Choroid plexus epithelial cell (primary cell): ENCODE measurements at places on chromosomes 3 and 15.

DNA sequence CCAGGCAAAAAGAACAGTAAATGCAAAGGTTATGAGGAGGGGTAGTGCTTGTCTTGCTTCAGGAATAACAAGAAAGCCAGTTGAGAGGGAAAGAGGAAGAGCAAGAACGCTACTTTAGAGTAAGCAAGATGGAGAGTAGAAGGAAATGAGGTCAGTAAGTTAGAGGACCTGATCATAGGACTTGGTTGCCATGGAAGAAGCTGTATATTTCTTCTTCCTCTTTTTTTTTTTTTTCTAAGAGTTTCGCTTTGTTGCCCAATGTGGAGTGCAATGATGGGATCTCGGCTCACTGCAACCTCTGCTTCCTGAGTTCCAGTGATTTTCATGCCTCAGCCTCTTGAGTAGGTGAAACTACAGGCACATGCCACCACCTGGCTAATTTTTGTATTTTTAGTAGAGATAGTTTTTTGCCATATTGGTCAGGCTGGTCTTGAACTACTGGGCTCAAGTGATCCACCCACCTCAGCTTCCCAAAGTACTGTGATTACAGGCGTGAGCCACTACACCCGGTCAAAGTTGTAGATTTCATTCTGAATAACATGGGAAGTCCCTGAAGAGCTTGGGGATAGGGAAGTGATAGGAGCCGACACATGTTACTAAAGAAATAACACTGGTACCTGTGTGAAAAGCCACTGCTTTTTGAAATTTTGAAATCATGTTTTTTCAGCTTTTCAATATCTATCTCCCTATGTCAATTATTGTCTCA lies 527.9 kb upstream of the NAALADL2 start:
- DNase-seq, result no peak

DNA sequence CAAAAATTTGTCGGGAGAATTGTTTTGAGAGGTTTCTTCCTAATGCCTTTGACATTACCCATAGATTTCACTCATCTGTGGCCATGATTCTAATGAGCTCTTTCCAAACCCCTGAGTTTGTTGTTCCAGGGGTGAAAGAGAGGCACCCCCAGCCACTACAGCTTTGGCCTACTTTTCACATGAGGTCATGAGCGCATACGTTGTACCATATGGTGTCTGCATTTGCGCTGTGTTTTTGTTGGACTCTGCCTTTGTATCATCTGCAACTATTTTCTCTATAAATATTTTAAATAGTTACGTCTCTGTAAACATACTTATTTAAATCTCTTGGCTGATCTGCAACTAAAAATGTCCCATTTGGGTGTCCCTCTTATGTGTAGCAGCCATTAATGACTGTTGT lies 107.9 kb downstream of the LRTM1 start:
- peak; percentile 15 for DNase-seq

- DNase-seq, result peak; percentile 80
Observed at GRCh38 chr3:170423001-170423615, 4.4 kb downstream of the CLDN11 start.

- peak; percentile 79 for DNase-seq
Observed at GRCh38 chr15:65189102-65189740, 4.1 kb upstream of the CLPX start.

DNA sequence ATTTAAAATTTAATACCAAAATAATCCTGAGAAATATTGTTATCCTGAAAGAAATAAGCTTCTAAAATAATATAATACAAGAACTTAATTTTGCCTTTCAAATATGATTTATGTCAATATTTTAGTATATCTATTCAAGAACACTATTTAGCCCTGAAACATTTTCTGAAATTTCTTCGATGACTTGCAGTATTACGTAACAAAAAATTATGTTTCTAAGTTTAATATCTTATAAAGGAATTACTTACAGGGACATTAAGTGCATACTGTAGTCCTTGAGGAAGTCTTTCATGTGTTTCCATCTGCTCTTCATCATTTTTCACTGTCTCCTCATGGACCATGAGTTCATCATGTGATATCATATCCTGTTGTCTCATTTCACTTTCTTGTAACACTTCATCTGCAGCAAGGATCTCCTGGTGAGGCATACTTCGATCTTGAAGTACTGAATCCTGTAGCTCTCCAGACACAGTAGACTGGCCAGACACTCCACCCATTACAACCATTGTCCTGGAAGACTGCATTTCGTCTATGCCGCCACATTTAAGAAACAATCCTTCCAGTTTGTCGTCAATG lies 62.0 kb downstream of the ZNF148 start:
- DNase-seq, result peak; percentile 43

- DNase-seq, result peak; percentile 10
Observed at GRCh38 chr3:122305818-122306621, 19.0 kb upstream of the CSTA start.

- no peak for DNase-seq
Observed at GRCh38 chr15:92407321-92407720, 13.6 kb downstream of the ST8SIA2 start.

DNA sequence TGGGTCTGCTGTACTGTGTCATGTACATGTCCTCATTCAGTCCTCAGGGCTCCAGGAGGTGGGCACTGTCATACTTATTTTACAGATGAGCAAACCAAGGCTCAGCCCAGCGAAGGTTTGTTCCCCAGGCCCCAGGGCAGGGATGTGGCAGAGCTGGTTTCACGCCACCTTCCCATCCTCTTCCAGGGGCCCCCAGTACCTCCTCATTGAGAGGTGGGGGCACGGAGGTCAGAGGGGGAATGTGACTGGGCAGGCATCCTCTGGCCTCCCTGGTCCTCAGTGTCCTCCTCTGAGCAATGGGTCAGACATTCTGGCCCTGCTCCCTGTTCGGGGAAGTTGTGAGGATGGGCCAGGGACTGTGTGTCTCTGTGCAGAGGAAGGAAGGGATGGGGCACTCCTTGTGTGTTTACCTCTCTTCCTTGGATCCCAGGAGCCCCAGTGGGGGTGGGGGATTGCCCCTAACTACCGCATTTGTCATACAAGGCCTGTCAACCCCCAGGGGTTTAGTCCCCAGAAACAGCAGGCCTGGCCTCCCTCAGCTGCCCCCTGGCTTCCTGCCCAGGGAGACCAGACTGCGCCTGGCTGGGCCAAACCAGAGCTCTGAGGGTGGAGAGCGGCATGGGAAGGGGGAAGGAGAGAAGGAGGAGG lies 65.9 kb upstream of the LCTL start:
- no peak for DNase-seq

DNA sequence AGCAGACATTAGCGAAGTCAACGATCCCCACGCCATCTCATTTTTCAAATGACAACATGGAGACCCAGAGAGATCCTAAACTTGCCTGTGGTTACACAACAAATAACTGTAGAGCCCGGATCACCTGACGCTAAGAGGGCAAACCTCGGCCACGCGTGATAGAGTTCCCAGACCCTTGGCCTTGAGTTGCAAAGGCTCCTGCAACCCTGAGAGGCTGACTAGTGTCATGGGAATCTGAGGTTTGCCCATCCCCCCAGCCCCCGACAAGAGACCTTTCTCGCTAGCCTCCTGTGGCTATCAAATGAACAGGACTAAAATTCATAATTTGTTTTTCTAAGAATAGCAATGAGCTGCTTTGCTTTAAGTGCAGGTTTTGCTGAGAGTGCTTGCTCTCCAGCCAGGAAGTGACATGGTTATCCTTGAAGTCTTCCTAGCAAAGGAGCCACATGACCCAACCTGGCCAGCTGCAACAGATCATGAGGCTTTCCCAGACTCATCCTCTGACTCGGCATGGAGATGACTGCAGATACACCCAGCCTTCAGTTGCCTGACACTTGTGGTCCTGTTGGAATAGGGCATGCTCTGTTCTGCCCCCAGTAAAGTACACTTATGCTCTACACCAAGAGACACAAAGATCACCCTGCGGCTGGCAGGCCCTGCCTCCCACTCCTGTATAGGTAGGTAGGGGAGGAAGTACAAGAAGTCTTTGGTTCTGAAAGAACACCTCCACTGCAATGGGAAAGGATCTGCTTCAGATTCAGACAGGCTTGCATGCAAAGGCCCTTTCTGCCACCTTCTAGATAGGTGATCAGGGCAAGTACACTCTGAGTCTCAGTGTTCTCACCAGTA lies 36.0 kb downstream of the MCF2L2 start:
- DNase-seq, result peak; percentile 64

GRCh38 chr15:82595766-82596165 lies 51.4 kb downstream of the CPEB1 start:
- no peak for DNase-seq

GRCh38 chr15:96837241-96837970 lies 506.9 kb downstream of the NR2F2 start:
- no peak for DNase-seq

DNA sequence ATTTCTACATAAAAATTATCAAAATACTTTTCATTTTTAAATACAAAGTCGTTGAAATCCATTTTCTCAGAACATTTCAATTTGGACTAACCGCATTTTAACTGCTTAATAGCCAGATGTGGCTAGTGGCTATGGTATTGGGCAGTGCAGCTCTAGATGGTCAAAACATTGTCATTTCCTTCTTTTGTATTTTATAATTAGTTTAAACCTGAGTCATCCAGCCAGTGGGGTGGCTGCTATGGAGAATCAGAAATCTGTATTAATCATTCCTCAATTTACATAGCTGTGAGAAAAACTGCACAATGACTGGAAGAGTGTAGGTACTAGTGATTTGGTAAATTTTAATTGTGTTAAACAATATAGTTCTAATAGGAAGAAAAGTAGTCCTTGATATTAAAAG lies 245.3 kb downstream of the PDZRN3 start:
- DNase-seq, result no peak

DNA sequence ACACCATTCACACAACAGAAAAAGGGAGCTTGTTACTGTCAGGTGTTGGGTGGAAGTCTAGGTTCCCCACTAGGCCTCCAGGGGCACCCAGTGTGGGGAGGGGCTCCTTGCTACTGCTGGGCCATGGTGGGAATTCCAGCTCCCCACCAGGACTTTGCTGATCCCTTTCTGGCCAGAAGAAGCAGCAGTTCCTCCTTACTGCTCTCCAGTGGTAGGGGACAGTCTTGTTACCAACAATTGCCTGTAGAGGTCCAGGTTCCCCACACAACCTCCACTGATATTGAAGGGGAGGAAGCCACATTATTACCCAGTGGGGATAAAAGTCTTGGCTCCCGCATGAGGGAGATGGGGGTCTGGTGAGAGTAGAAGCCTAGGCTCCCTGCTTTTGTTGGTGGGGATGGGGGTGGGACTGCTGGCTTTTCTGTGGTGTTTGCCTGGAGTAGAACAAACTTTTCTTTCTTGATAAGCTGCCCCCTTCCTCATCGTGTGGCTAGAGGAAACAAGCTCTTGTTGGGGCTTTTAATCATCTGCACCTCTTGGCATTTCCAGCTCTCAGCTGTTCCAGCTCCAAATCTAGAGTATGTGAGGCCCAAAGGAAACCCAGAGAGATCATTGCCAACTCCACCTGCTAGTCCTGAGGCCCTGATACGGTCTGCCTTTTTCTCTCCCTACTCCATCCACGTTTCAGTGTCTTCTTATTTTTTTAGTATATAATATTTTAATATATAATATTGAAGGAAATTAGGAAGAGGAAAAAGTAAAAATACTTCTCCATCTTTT lies 824.2 kb downstream of the AGBL1 start:
- no peak for DNase-seq

DNA sequence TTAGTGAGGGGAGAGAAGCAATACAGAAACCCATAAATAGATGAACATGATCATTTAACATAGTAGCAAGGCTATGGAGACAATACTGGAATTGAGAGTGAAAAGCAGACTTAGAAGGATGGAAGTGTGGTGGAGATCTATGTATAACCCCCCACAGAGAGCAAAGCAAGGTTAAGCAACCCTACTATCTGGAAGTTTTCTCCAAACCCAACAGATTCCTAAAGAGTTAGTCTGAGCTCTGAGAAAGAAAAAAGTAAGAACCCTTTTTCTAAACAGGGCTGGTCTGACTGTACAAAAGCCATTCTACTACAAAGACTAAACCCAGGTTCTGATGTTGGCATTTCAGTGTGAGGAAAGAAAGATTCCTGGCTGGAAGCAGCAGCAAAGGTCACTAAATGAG lies 153.2 kb downstream of the WNT5A start:
- peak; percentile 83 for DNase-seq

DNA sequence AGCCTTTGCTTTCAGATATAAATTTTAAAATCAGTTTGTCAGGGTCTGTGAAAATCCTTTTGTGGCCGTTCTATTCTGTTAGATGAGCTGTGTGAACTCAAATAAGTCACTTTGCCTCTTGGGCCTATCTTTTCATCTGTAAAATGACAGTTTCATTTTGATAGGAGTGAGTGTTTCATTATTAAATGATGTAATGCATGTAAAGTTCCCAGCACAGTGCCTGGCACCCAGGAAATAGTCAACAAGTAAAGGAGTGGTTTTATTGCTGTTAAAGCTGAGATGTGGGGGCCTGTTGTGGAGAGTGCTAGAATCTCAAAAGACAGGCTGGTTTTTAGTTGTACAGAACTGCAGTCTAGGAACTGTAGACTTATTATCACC lies 394.5 kb upstream of the CFAP20DC start:
- no peak for DNase-seq

DNA sequence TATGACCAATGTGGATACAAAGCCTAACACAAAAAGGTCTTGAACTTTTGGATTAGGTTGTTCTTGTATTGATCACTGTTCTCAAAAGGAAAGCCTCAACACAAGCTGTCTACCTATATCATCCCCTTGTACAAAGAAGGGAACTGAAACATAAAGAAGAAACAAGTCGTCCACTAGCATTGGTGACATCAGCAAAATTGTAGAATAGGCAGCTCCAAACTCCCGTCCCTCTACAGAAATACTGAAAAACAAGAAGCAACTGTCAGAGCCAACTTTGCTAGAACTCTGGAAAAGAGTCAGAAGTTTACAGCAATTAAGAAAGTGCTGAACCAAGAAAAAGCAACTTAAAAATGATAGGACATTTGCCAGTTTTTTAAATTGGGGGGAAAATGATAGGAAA lies 7.5 kb upstream of the NR1I2 start:
- DNase-seq, result no peak

GRCh38 chr3:45462522-45463265 lies 74.3 kb downstream of the LARS2 start:
- DNase-seq, result peak; percentile 58

DNA sequence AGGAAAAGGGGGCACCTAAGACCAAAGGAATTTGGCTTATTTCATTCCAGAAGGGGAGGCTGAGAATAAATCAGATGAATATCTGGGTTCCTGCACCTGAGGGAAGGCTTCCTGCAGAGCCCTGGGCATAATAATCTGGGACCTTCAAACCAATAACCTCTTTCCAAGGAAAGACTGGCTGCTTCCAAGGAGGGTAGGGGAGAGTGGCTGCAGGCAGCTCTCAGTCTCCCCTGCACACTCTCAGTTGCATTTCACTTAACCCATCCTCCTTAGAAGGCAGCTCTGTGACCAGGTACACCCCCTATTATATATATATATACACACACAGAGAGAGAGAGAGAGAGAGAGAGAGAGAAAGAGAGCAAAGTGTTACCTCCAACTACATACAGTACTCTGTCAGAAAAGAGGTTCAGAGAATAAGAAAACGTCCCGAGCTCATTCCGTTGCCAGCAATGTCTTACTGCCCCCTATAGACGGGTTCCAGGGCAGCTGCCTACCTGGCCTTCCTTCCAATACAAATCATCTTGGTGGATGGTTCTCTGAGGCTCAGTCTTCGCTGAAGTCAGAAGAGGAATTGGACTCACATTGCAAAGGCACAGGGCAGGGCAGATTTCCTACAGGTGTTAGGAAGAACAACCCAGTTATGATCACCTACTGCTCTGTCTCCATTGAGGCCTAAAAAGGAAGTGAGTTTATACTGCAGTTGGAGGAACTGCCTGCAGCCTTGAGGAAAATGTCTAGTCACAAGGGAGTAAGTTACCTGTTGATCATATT lies 26.1 kb downstream of the CAPN3 start:
- DNase-seq, result peak; percentile 80
